ENCODE measurements at places on chromosomes 7 and 10.

- DNase-seq, result no peak
Observed at GRCh38 chr10:12448340-12448728, 99.0 kb downstream of the CAMK1D start.

DNA sequence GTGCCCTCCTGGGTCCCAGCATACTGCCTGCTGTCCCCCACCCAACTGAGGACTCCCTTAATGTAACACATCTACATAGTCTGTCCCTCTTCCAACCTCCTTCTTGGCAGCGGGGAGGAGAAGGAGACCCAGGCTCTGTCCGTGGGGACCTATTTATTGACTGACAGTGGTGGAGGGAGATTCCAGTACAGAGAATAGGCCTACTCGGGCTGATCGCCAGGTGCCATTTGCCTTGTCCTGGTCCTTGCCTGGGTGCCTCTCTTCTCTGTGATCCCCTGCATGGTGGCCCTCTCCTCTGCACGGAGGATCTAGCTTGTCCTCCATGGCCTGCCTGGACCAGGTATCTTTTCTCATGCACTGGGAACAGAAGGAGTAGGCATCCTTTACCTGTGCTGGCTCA, 17.0 kb downstream of the GHRHR start:
- DNase-seq, result no peak

DNA sequence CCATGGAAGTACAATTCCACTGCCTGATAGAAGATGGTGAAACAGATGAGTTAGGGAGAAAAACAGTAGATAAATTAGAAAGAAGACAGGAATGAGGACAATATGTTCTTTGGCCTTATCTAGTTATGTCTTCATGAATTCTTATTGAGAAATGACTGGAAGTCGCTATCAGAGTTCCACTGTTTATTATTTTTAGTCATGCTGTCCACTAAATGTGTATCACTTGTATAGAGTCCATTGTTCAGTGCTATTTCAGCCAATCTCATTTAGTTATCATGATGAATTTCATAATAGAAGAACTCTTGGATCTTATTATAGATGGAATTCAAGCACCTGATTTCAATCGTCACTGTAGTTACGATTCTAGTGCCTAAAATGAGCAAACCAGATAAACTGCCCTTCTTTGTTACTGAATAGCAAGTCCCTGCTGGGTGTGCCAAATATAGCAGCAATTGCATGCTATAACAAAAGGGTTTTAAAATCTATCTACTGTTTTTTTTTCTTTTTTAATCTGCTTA, 177.7 kb upstream of the COL1A2 start:
- no peak for DNase-seq

DNA sequence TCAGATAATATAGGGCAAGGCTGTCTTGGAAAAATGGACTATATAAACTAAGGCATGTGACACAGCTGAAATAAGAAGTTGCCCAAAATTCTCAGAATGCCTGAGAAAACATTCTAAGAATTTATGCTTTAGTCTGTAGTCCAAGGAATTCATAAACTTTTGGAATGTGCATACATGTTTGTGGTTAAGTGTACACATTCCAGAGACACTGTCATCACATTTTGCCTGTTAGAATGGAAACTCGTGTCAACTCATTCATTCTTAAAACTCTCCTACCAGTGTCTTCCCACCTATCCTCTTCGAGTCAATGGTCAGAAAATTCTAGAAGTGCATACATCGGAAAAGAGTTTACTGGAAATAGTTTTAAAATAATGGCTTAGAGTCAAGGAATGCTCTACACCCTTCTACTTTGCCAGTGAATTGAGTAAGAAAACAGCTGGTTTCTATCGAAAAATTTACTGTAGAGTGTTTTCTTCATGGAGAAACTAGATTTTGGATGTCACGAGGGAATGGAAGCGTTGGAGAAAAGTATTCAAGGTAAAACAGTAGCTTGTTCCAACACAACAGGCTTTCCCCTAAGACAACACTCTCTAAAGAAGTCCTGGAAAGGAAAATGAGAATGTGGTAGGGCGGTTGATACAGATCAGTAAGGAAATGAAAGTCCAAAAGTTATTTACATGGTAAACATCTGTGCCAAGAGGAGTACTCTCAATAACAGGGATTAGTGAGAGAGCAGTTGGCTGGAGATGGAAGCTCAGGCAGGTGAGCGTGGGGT, 1177.6 kb upstream of the C7orf33 start:
- no peak for DNase-seq

DNA sequence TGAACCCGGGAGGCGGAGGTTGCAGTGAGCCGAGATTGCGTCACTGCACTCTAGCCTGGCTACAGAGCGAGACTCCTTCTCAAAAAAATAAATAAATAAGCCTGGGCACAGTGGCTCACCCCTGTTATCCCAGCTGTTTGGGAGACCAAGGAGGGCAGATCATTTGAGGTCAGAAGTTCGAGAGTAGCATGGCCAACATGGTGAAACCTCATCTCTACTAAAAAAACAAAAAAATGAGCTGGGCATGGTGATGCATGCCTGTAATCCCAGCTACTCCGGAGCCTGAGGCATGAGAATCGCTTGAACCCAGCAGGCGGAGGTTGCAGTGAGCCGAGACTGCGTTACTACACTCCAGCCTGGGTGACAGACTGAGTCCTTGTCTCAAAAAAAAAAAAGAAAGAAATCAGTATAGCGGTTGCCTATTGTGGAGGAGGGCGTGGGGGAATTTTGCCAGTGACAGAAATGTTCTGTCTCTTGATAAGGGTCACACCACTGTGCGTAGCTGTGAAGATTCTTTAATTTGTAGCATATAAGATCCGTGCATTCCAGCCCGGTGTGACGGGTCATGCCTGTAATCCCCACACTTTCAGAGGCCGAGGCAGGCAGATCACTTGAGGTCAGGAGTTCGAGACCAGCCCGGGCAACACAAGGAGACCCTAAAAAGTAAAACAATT, 17.9 kb upstream of the EIF3B start:
- DNase-seq, result no peak

- no peak for DNase-seq
Observed at GRCh38 chr10:109939315-109939961, 16.1 kb upstream of the XPNPEP1 start.

DNA sequence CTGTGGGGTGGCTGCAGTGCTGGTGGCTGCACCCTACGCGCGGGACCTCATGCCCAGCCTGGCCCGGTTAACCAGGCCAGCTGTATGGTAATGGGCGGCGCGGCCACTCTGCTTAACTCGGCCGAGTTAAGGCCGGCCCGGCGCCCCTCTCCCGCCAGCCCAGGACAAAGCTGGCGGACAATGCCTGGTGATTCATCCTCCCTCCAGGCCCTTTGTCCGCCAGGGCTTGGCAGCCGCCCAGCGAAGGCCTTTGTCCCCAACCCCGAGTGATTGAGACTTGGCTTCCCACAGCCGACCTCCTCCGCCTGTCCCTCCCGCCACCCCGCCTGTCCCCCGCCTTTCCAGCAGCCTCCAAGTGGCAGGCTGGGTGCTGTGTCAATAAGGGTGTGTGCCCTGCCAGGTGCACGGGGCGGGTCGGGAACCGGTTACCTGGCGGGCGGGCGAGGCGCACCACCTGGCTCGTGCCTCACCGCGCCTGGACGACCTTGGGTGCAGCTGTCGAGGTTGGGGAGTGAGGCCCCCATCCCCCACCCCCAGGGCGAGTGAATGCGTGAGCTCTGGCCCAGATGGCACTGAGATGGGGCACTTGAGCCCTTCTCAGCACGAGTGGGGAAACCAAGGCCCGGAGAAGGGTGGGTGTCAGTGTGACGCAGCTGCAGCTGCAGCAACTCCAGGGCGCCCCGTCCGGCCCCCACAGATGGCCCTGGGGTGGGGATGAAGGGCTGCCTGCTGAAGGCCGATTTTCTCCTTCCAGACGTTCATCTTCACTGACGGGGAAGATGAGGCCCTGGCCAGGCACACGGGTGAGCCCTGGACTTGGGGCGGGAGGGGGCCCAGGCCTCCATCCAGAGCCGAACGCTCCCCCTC, 4.6 kb downstream of the LFNG start:
- no peak for DNase-seq

DNA sequence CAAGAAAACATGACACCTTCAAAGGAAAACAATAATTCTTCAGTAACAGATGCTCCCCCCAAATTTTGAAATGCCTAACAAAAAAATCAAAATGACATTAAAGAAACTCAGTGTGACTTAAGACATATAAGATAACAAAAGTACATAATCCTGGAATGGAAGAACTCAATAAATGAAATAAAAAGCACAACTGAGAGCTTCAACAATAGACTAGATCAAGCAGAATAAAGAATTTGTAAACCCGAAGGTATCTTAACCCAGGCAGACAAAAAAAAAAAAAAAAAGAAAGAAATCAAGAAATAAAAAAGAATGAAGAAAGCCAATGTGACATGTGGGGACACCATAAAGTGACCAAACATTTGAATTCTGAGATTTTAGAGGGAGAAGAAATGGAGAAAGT, 27.7 kb upstream of the LRRD1 start:
- no peak for DNase-seq

GRCh38 chr7:151550656-151551286, 31.1 kb upstream of the RHEB start:
- DNase-seq, result no peak

- no peak for DNase-seq
Observed at GRCh38 chr10:35558276-35558675, 46.9 kb upstream of the GJD4 start.

DNA sequence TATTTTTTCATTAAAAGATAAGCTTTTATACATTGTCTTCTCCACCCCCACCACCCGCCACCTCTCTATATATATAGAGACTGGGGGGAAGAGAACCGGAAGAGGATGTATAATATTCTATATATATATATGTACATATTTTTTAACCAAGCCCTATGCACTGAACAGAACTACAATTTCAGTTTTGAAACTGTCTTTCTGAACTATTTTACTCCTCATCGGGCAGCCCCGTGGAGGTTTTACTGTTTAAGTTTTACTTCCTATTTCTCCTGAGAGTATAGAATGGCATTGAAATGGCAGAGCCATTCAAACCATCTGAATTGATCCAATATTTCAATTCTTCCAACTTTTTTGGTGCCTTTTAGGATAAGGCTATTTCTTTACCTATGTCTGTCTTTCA, 1047.1 kb downstream of the NRG3 start:
- DNase-seq, result no peak

DNA sequence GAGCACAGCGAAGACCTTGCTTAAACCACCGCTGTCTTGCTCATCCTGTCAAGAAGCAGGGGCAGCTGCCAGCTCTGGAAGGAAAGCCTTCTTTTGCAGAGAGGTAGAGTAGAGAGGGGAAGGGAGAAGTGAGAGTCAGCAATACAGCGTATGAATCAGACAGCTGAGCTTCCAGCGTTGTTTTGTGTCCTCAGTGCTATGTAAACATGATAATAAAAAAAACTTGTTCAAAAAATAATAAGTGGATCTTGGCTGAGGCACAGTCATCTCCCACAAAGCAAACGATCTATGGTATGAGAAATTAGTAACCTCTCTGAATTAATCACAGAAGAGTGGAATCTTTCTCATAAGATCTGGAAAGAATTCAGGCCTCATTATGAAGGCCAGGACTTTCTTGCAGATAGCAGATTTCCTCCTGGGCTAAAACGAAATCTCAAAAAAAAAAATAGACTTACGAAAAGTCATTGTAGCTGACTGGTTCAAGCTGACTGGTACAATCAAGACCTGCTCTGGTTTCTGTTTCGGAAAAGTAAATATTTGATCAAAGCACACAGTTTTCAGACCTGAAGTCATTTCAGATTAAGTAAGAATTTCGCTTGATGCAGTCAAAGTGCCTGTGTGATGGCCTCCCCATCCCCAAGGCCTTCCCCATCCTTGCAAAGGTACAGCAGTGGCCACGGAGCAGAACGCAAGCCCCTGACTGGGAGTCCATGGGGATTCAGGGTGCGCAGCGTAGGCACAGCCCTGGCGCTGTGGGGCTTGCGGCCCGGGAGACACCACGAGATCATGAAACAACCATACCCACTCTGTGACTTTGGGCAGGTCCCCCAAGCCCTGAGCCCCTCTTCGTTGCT, 29.4 kb downstream of the CHST15 start:
- no peak for DNase-seq

- no peak for DNase-seq
Observed at GRCh38 chr10:114876602-114877300, 55.2 kb downstream of the FHIP2A start.

DNA sequence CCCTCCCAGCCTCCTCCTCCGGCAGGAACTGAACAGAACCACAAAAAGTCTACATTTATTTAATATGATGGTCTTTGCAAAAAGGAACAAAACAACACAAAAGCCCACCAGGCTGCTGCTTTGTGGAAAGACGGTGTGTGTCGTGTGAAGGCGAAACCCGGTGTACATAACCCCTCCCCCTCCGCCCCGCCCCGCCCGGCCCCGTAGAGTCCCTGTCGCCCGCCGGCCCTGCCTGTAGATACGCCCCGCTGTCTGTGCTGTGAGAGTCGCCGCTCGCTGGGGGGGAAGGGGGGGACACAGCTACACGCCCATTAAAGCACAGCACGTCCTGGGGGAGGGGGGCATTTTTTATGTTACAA, 83.3 kb downstream of the PAX2 start:
- DNase-seq, result no peak

DNA sequence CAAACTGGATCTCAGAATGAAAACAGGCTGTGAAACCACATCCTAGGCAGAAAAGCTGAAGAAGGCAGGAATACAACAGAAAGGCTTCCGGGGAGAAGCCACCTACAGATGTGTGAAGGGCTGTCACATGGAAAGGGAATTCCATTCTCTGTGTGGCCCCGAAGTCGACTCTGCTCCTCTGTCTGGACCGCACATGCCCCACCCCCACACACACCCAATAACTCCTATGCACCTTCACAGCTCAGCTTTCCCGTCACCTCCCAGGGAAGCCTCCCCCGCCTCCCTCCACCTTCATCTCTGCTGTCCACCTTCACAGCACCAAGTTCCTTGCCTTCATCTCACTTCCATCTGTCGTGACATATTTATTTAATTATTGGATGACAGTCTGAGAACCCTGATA, 23.4 kb upstream of the ENO4 start:
- no peak for DNase-seq

- DNase-seq, result no peak
Observed at GRCh38 chr7:75039709-75040108, 33.9 kb downstream of the RCC1L start.

DNA sequence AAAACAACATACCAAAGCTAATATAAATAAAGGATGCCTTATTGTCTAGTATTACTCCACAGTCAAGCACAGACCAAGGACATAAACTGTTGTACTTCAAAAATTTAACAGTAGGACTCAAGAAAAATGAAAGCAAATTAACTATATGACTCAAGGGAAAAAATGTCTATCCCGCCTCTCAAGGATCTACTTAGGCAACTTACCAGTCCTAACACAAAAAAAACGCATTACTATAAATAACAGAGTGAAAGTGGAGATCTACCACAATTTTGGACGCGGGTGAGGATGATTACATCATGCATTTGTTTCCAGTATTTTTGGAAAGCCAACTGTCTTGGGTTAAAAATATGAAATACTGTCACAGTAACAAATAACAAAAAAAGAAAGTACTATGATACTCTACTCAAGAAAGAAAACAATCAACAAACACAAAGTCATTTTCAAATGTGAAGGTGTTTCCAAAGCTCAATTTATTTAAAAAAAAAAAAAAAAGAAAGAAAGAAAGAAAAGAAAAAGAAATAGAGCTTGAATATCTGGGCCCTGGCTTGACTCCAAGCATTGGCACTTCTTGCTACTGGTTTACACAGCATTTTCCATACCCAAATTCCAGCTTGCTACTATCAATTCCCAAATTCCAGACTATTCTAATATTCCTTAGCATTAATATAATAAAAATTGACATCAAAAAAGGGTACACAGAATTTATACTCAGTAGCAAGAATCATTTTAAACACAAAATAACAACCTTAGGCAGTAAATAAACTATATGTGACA, 99.4 kb downstream of the RSU1 start:
- no peak for DNase-seq

GRCh38 chr10:28644647-28645046, 32.7 kb upstream of the BAMBI start:
- no peak for DNase-seq

GRCh38 chr7:23275912-23276311, 23.2 kb upstream of the MALSU1 start:
- no peak for DNase-seq

Data from cortex of kidney (tissue), 1 donor.